ENCODE measurements at places on chromosomes 16 and 17.

DNA sequence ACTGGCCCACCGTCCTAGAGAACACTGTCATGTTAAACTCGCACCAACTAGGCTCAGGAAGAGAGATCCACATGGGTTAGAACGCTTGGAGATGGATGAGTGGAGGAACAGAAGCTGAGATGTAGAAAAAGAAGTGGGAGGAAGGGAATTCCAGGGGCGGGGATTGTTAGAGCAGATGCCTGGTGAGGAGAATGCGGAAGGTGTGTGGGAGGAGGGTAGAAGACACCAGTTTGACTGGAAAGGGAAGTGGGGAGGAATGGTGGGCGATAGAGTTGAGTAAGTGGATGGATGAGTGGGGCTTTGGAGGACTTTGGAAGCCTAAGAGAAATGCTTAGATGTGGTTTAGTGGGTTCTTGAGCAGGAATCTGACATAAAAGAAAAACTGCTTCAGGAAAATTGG lies 37.4 kb downstream of the DHX38 start:
- no peak for DNase-seq

DNA sequence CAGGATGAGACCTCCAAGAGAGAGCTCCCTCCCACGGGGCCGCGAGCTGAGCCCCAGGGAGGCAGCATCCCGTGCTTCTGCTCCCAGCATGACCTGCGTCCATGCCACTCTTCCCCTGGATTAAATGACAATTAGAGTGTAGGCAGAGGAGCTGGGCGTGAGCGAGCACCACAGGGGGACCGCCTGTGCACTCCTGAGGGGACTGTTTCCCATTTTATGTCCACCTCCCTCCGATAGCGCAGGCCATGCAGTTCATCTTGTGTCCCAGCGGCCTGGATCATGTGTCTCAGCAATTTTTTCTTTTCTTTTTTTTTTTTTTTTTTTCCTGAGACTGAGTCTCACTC lies 5.8 kb upstream of the IL17C start:
- no peak for DNase-seq

DNA sequence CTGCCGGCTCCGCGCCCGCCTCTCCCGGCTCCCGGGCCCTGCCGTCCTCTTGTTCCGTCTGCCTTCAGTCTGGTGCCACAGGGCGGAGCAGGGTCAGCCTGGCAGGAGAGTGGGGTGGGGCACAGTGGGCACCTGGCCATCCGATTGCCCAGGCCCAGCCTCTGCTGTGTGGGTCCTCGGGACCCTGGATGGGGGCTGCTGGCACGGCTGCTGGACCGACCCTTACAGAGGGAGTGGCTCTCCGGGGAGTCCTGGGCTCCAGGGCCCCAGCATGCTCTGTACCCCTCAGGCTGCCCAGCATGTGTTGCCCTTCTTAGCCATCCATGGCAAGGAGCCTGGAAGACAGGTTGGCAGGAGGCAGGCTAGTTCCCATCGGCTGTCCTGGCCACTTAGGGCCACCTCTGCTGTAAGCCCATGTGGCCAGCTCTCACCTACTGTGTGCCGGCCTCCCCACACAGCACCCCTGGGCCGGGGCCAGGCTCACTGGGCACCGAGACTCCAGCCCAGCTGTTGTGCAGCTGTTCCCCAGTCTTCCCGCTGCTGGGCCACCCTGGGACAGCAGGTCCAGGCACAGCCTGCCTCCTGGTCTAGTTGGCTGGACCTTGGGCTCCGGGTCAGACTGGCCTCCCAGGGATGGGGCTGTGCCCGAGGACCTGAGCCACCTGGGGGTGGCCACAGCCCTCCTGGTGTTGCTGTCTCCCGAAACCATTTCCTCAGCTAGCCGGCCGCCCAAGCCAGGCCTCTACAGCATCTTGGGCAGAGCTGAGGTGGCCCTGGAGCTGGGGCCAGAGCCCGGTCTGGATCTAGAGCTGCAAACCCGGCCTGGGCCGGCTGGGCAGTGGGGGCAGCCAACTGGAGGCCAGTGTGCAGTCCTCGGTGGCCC lies 24.9 kb downstream of the BAHCC1 start:
- DNase-seq = no peak

GRCh38 chr17:19642373-19642893 lies 6.1 kb upstream of the ALDH3A2 start:
- DNase-seq = no peak

DNA sequence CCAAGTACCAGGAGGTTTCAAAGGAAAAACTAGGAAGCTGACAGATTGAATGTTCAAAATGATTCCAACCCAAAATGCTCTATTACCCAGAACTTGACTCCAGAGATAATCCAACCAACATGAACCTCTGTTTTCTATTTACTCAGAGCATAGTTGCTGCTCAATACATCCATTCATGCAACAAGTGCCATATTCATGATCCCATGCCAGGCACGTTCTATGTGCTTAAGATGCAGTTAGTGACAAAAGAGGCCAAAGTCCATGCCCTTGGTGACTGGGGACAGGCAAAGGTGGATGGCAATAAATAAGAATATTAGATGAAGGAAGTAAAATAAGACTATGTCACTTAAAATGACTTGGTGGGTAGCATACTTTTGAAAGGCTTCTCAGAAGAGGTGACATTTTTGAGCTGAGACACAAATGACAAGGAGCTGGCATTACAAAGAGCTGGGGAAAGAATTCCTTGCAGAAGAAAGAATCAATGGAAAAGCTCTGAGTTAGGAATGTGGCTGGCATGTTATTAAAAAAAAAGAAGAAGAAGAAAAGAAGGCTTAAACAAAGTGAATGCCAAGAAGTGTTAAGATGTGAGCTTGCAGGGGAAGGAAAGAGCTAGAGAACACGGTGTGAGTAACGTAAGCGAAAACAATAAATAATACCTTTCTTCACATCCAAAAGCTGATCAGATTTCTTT lies 34.5 kb downstream of the TOX3 start:
- no peak for DNase-seq

GRCh38 chr16:85511938-85512807 lies 100.9 kb upstream of the GSE1 start:
- DNase-seq = no peak

GRCh38 chr17:81714412-81715106 lies 2.5 kb downstream of the SLC25A10 start:
- no peak for DNase-seq

DNA sequence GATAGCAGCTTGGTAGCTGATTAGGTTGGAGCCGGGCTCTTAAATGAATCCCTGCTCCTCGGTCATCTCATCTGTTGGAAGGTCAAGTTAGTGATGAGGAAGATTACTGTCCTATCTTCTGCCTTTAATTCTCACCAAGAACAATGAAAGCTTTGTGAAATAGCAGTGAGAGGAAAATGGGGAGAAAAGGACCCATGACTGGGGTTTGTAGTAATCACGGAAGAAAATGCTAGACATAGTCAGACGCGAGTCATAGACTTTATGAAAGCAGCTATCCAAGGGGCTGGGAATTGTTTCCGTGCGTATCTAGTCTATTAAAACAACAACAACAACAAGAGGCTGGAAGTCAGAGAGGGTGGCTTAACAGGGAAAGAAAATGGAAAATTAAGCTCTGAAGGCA lies 18.3 kb downstream of the PIK3R5 start:
- no peak for DNase-seq

- DNase-seq = no peak
These were observed 334.8 kb downstream of the MAF start for GRCh38 chr16:79265701-79266100.

DNA sequence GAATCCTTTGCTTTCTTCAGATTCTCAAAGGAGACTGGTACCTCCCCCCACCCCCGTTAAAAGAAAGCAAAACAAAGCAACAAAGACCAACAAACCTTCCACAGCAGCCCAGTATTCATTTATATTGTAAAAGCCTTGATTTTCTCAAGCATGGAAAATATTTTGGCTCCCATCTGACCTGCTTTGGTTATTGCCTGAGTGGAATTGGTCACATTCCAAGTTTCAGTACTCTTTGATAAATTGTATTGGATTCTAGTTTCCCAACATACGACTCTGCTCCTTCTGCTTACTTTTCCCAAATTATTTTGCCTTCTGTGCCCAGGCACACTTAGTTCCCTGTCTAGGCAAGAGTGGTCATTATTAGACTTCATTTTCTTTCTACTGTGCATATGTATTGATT lies 1.3 kb downstream of the ABCC11 start:
- DNase-seq = no peak

GRCh38 chr16:8986111-8986510 lies 22.4 kb upstream of the USP7 start:
- no peak for DNase-seq

GRCh38 chr17:9158544-9159452 lies 137.5 kb downstream of the NTN1 start:
- no peak for DNase-seq

- DNase-seq = no peak
These were observed 469 bp downstream of the AMZ2 start for GRCh38 chr17:68248199-68248825.

DNA sequence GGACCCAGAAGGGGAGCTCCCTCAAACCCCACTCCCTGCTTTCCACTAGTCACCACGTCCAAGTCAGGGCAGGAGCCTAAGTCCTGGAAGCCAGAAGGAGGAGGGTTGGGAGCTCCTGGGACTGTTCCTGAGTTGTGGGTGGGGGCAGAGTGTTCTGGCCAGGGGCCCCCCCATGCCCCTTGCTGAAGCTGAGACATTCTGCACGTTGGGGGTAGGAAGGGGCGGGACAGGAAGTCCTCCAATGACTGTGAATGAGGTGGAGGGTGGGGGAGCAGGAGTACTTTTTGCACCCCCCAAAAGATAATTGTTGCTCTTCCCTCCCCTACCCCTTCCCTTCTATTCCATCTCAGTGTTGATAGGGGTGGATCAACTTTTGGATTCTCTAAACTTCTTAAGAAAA lies 21.4 kb upstream of the C17orf113 start:
- no peak for DNase-seq

- DNase-seq = no peak
These were observed 109.6 kb downstream of the C16orf78 start for GRCh38 chr16:49483251-49483650.

DNA sequence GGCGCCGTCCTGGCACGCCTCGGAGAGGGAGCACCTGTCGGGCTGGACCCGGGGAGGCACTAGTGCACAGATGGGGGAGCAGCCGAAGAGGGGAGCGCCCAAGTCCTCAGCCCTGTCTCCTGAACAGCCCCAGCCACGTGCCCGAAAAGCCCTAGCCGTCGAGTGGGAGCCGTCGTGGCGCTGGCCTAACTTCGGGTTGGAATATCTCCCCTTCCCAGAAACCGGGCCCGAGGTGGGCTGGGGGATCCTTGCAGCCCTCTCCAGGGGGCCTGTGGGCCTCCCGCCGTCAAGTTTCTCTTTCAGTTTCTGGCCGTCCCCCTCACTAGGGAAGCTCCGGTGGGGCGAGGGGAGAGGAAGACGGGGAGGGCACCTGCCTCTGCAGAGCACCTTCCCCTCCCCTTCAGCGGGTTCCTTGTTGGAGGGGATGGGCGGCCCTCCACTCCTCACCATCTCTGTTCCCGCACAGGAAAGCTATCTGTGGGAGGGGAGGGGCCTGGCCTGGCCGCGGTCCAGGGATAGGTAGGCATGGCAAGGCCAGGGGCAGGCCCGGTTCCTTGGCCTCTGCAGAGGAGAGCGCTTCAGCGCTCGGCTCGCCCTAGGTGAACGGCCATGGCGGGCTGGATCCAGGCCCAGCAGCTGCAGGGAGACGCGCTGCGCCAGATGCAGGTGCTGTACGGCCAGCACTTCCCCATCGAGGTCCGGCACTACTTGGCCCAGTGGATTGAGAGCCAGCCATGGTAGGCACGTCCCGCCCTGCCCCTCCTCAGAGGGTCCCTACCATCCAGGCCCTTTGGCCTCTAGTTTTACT lies 709 bp downstream of the STAT5A start:
- DNase-seq = peak; percentile 45

GRCh38 chr17:62092784-62093183 lies 27.7 kb upstream of the MED13 start:
- no peak for DNase-seq

DNA sequence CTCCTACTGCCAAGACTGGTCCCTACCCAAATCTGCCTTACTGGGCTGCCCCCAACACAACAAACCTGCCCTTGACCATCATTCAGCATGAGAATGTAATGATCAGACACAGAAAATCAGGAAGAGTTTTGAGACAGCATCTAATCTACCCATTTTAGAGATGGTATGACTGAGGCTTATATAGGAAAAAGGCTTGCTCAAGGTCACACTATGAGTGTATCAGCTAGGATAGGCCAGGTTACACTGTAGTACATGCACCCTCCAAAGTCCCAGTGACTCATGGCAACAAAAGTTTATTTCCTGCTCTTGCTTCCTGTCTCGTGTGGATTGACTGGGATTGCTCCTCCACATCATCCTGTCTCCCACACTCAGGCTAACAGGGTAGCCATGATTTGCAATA lies 27.9 kb downstream of the NLRC5 start:
- no peak for DNase-seq

GRCh38 chr16:29852654-29853053 lies 10.4 kb downstream of the CDIPT start:
- DNase-seq = no peak

DNA sequence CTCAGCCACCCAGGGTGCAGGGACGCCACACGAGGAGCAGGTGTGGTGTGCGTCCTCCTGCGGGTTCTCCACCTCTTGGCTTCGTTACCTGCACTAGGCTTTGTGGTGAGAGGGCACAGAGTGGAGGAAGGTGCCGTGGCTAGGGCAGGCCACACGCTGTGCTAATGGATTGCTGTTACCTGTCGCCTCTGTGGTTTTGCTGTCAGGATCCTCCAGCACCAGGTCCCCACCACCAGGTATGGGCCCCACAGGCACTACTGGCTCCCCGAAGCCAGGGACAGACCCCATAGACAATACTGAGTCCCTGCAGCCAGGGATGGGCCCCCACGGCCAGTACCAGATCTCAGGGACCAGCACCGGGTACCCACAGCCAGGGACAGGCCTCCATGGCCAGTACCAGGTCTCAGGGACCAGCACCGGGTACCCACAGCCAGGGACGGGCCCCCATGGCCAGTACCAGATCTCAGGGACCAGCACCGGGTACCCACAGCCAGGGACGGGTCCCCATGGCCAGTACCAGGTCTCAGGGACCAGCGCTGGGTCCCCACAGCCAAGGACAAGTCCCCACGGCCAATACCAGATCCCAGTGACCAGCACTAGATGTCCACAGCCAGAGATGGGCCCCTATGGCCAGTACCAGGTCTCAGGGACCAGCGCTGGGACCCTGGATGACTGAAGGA lies 315.6 kb downstream of the SEC14L1 start:
- no peak for DNase-seq

DNA sequence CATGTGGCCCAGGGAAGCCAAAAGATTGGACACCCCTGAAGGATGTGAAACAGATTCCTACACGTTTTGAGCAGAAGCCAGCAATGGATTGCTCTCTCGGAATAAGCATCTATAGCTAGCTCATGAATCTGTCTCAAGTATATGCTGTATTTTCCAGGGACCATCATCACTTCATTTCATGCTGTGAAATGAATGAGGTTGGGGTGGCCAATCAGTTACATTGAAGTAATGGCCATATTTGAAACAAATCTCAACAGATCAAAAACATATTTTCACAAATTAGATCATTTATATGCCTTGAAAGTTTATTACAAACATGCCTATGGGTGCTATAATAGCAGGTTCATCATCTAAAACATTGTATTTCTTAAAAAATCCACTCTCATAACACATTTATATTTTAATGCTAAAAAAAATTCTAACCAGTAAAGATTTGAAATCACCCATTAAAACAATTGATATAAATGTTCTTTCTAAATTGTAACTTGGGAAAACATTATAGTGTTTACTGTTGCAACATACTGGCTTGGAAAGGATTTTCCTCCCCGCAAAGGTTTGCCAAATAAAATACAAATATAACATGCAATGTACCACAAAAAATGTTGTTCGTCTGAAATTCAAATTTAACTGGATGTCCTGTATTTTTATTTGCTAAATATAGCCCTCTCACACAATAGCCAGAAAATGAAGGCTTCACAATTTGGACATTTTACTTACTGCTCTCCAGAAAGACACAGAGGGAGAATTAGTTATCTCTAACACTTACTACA lies 743.6 kb downstream of the KCNJ2 start:
- DNase-seq = no peak

GRCh38 chr17:160336-160735 lies 21.1 kb downstream of the DOC2B start:
- DNase-seq = no peak
